ENCODE measurements at places on chromosomes 12 and 14.

GRCh38 chr12:27814411-27814810 is 34.4 kb upstream of the MANSC4 start:
- DNase-seq: no peak

- no peak for DNase-seq
Measured at GRCh38 chr12:53298164-53298563, 1.3 kb upstream of the MYG1 start.

DNA sequence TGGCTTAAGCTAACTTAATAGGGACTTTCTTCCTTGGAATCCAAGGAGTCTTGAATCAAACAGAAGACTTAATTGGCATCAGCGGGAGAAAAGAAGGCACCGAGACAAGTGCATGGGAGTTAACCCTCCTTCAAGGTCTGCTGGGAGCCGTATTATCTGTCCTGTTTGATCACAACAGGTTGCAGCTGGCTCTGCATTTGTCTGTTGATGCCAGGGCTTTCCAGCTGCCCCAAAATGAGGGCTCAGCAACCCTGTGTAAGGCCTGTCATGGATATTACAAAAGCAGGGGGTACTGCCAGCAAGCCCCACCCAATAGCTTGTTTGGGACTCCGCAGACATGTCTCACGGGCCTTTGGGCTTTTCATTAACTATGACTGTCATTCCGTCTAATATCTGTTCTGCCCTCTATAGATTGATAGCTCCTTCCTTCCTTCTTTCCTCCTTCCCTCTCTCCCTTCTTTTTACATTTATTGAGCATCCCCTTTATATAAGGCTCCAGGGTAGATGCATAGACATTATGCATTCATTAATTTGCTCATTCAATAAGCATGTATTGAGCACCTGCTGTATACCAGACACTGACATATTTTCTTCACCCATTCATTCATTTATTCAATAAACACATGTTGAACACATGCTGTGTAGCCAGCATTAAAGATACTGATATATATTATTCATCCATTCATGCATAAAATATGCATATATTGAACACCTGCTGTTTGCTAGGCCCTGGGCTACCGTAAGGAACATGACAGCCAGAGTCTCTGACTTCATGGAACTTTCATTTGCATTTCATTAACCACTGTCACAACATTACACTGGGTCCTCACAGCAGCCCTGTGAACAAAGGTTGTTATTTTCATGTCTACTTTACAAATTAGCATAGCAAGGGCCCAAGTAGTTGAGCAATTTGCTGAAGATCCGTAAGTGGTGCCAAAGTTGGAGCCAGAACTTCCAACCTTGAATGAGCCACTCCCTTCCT is 56.2 kb downstream of the SVOP start:
- no peak for DNase-seq

DNA sequence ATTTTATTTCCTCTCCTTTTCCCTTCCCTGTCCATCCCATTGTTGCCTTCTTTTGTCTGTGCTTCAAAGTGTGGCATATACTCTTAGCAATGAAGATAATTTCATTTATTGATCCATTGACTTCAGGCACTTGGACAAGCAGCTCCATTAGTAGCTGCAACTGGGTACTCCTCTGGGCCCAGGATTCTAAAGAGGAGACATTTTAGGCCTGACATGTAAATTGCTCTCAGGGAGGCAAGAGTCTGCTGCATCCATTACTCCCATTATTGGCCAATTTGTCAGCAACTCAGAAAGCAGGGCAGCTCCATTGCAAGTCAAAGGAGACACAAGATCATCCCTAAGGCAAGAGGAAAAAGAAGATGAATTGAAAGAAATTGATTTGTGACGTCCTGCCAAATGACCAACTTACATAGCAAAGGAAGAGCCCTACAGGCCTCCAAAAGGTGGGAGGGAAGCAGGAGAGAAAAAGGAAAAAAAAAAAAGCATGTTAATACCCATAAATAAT is 1094.1 kb upstream of the FLRT2 start:
- no peak for DNase-seq

GRCh38 chr14:99915305-99916090 is 122.3 kb downstream of the EML1 start:
- no peak for DNase-seq

- DNase-seq: no peak
Measured at GRCh38 chr12:84599539-84599938, 313.1 kb downstream of the SLC6A15 start.

DNA sequence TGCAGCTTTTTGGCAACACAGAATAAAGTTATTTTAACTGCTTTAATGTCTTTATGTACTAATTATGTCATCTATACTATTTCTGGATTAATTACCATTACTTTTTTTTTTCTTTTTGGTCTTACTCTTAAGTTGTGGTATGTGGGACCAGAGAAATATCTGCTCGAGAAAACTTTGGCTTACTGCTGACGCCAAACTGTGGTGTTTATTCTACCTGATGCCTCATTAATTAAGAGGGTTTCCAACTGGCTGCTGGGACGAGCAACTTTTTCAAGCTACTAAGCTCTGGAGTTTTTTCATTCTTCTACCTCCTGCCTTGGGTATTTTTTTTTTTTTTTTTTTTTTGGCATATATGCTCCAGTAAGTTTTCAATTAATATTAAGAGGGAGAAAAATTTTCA is 1257.5 kb downstream of the FSCB start:
- DNase-seq: no peak

DNA sequence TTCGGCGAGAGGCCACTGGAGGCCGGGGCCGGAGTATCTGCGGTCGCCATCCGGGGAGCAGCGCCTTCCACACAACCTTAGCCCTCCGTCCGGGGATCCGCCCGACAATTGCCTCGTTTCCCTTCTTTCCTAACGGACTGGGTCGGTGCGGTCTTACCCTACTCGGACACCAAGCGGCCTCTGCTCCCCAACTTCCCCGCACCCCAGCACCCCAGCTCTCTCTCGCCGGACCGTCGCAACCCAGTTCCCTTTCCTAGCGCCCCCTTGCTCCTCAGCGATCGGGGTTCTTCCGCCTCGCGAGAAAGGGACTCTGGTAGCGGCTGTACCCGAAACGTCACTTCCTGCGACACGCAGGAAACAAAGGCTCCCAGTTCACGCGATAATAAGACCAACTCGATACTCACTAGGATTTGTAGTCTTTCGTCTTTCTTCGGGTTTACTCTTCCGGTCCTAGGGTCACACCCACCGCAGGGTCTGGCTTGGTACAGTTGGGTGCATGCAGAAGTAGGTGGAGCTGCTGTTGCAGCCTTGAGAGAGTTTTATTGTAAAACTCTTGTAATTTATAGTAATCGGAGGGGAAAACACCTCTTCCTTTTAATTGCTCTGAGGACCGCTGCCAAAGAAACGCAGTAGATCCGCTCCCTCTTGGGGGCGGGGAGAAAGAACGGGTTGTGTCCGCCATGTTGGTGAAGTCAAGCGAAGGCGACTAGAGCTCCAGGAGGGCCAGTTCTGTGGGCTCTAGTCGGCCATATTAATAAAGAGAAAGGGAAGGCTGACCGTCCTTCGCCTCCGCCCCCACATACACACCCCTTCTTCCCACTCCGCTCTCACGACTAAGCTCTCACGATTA is at the start of the genes THAP2 and ZFC3H1:
THAP2 (plus strand) TSS at position 741 of the 850 bp plus-strand sequence. CDS start 209 bp downstream, outside the sequence.
ZFC3H1 (minus strand) TSS at position 288 of the 850 bp plus-strand sequence; CDS start at position 50, 238 bp downstream.
- DNase-seq: peak; percentile 93
